ENCODE measurements at places on chromosomes 3 and 15. TPM values are rescaled to one million over a fixed set of nuclear protein-coding genes. Genes with fewer than 3 reads are reported as not detected.

The IQCH gene
- total RNA-seq, result 1.8 TPM

The STT3B gene
- total RNA-seq, result 73.0 TPM

The DNAH12 gene
- 0.03 TPM for total RNA-seq

The RPUSD2 gene
- total RNA-seq, result 17.0 TPM

The GOLGA8S gene
- total RNA-seq, result 0.18 TPM

The TRH gene
- total RNA-seq, result not detected

The DUOX1 gene
- not detected for total RNA-seq

The FETUB gene
- 0.25 TPM for total RNA-seq

The SH3BP5 gene
- 20.3 TPM for total RNA-seq

The CFAP161 gene
- not detected for total RNA-seq

The RHCG gene
- 45.3 TPM for total RNA-seq

The DNAJA4 gene
- not detected for total RNA-seq
